ENCODE measurements at places on chromosomes 1 and 21.
A peak's percentile ranks its signal among the peaks of the same experiment; 100 is the strongest.

GRCh38 chr1:219404629-219405028 is 208.3 kb downstream of the ZC3H11B start:
- DNase-seq = no peak

- DNase-seq = no peak
Observed at GRCh38 chr1:67285780-67286488, 21.7 kb upstream of the IL12RB2 start.

DNA sequence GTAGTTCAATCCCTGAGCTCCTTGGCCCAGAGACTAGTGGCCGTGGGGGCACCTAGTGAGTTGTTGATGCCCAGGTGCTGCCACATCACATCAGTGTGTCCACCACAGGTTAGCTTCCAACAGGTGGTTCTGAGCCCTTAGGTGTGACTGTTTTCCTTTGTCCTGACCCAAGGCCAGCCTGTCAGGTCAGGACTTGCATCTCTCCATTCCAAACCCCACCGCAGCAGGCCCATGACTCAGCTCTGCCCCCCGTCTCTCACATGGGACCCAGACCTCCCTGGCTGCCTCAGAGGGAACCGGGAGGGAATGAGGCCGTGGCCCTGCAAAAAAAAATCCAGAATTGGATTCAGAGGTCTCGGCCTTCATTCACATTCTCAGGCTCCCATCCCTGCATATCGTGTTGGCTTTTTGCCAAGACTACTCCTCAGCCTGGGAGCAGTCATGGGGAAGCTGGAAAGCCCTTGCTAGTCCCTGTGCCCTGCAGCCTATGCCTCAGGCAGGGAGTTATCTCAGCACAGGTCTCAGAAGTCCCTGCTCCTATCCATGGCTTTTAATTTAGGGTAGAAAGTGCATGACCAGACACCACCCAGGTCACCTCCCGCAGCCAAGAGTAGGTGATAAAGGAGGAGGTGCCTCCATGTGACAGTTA is 7.2 kb downstream of the INAVA start:
- no peak for DNase-seq

- no peak for DNase-seq
Observed at GRCh38 chr21:26900980-26901379, 55.8 kb upstream of the ADAMTS1 start.

- DNase-seq = no peak
Observed at GRCh38 chr1:164834641-164835040, 275.7 kb downstream of the PBX1 start.

DNA sequence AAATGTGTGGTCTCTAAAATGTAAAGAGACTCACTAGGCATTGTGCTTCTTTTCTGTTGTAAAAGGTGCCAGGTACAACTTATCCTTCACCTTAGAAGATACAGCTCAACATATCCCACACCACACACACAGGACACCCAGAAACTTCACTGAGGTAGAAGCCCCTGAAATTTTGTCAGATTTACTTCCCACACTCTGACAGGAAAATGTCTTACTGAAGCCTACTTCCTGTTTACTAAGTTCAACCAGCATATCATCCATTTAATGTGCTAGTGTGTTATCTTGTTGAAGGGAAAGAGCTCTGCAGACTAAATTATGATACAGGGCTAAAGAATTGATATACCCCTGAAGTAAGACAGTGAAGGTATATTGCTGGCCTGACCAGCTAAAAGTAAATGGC is 39.9 kb upstream of the INSL5 start:
- no peak for DNase-seq

DNA sequence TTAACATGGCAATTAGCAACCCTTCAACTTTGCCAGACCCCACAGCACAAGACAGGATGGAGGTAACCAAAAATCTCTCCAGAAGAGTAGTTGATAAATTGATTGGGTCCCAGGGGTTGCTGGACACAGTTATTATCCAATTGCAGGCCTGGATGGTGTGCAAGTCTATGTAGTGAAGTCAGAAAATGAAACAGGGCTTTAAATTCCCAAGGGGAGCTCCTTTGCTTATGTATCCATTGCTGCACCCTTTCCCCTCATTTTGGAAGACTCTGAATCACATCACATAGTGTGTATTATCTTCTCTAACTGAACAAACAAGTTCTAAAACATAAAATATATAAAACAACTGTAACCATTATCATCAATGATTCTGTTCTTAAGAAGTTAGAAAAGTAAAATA is 550.2 kb downstream of the LMO4 start:
- DNase-seq = no peak

DNA sequence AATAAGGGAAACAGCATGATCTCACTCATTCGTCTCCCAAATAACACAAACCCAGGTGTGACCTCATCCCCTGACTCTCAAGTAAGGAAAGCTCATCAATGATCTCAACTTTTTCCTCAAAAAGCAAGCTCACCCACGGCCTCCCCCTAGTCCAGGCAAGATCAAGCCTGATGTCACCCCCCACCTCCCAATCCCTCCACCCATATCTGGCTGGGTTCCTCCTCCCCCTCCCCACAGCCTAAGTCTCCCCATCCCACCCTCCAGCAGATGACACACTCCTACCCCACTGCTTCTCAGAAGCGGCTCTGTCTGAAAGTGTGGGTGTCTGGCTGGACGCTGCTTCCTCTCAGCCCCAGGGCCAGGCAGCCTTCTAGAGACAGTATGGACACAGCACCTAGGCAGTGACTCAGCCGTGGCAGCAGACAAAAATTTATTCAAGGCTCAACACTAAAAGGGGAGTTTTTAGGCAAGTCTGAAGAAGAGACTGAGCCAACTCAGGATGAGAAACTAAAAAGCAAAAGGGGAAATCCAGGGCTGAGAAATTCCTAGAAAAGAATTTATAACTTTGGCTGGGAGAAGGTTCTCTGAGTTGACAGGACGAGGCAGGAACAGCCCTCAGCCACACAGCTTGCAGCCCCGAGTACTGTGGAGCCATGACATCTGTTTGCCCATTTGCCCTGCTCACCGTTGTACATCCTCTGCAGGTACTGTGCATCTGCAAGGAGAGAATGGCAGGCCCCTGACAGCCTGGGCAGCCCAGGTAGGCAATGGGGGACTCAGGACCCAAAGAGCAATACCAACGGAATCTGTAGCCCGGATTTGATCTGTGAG is 81.6 kb upstream of the LRRC8D start:
- peak; percentile 57 for DNase-seq

GRCh38 chr1:27148591-27148990 is 6.3 kb downstream of the SLC9A1 start:
- DNase-seq = no peak

GRCh38 chr1:109040627-109040988 is 1.3 kb downstream of the WDR47 start:
- DNase-seq = no peak

DNA sequence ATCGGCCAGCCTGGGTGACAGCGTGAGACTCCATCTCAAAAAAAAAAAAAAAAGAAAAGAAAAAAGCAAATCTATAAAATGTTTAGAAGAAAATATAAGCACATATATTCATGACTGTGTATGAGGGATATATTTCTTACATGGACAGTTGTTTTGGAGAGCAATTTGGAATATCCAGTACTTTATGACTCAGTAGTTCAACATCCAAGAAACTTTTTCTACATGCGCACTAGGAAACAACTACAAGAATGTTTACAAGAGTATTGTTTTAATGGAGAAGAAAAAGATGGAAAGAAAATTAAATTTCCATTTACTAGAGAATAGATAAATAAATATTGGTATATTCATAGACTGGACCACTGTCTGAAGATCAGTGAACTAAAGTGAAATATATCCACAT is 77.5 kb downstream of the MAST2 start:
- DNase-seq = no peak

DNA sequence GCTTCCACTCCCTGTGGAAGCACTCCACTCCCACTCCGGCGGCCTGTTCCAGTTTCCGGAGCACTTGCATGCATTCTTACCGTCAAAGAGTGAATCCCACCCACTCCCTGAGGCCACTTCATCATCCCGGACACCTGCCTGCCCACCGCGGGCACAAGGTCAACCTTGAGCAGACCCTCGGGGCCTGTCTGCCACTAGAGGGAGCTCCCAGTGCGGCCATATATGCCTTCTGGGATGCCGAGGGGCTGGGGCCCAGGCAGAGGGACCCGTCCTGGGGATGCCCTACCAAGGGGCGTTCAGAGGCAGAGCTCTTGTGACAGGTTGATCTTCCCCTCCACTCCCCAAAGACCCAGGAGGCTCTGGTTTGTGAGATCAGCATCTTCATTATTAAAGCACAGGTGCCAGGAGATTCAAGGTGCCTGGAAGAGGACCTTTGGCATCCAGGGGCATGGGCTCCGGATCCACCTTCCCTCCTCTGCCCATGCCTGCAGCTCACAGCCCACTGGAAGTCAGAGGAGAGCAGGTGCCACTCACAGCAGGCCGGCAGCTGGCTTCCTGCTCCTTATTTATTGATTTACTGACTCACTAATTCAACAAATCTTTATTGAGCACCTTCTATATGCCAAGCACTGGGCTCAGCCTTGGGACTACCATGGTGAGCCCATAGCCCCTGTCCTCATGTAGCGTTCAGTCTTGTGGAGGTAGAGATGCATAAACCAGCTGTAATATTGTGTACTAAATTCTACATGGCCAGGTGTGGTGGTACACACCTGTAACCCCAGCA is 47.3 kb downstream of the UBIAD1 start:
- DNase-seq = peak; percentile 51

DNA sequence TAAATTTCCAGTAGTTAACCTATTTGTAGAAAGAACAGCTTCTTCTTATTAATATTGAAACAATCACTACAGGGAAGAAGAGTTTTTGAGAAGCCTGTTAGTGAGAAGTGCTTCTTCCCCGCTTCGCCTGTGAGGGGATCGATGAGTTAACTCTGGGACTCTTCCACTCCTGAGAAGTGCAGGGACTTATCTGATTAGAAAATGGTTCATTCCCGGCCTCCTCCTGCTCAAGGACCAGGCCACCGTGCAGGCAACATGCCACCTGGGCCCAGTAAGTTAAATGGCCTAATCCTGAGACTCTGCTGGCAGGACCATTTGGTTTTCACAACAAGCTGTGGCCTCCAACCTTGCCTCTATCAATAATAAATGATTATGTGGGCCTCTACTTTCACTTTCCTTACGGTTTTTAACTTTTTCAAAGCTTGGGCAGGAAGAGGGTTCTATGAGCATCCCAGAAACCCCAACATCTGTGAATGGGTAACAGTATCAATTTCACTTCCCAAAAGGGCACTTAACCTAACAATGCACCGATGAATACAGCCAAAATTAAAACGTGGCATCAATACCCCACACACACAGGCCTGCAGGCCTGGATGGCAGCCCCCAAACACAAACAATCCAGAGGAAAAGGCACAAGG is 33.1 kb downstream of the SIPA1L2 start:
- DNase-seq = no peak

DNA sequence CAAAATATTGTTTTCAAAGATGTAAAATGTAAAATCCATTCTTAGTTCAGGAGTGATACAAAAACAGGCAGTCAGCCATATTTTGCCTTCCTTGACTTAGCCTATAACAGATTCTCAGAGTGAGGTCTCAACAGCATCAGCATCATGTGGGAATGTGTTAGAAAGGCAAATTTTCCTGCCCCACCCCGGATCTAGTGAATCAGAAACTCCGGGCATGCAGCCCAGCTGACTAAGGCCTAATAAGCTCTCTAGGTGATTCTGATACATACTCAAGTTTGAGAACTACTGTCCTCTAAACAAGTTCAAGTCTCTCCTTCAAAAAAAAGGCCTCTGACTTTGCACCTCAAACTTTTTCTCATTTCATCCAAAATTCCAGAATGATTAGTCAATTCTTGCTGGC is 46.9 kb upstream of the PRRC2C start:
- DNase-seq = no peak

GRCh38 chr1:205939690-205940330 is 3.4 kb downstream of the SLC26A9 start:
- no peak for DNase-seq

GRCh38 chr1:151047925-151048644 is 534 bp downstream of the C1orf56 start:
- DNase-seq = peak; percentile 63

DNA sequence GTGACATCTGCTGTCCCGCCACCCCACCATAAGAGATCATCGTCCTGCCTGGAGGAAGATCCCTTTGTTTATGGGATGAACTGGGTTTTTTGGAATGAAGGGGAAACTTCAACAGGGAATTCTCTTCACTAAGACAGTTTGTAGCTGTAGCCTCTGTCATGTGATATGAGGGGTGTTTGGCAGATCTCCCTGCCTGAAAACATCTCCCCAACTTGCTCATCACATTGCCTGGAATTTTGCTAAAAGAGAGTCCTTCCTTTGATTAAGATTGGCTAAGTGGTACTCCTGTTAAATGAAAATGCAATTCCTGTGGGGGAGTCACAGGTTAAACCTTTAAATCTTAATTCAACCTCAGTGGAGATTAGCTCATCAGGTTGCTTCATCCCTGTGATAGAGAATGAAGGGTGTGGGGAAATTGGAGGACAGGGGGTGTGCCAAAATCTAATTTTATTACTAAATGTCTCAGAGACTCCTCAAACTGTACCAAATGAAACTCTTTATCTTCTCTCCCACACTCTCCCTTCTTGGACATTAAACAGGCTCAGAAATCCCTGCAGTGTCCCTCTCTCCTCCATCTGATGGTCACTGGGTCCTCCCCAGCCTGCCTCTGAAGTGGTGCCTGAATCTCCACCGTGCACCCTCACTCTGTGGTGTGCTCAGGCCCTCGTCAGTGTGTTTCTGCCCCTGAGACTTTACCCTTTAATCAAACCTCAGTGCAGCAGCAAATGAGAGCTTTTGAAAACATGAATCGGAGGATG is 54.8 kb downstream of the IER5 start:
- no peak for DNase-seq

- DNase-seq = peak; percentile 43
Observed at GRCh38 chr1:59879574-59879973, 47.0 kb downstream of the CYP2J2 start.

DNA sequence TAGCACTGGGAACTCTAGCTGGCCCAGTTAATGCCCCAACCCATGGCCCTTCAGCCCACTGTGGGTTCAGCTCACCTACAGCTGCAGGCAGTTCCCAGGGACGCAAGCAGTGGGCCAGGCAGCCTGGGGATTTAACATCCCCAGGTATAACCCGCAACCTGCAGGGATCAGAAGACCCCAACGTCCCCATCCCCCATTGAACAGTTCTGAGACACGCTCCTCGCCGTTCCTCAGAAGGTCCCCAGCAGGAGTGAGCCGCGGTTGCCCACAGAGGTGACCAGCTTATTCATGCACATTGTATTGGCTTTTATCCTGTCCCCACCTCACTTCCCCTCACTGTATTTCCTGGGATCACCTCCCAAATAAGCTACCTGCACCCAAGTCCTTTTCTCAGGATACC is 5.0 kb upstream of the MATN1 start:
- DNase-seq = no peak

GRCh38 chr1:156530006-156530405 is 29.4 kb upstream of the MEF2D start:
- no peak for DNase-seq

- DNase-seq = no peak
Observed at GRCh38 chr1:115404911-115405310, 66.9 kb upstream of the NGF start.
